Sigmoid colon (tissue), 7 donors: ENCODE measurements at places on chromosomes 12 and 14.

DNA sequence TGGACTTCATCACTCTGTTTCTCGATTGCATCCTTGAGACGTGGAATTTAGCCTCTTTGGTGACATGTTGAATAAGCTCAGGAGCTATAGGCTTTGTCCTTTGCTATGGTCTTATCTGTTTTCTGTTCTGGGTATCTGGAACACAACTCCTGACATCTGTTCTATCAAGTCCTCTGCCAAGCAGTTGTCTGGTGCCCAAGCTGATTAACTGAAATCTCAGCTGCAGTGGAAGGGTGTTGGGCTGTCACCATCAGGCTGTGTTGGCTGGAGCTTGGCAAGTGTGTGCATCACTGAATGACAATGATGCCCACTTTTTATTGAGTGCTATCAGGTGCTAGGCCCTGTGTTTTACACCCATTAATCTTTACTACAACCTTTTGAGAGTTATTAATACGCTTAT, 77.8 kb downstream of the SMOC1 start:
- DNase-seq, result no peak

DNA sequence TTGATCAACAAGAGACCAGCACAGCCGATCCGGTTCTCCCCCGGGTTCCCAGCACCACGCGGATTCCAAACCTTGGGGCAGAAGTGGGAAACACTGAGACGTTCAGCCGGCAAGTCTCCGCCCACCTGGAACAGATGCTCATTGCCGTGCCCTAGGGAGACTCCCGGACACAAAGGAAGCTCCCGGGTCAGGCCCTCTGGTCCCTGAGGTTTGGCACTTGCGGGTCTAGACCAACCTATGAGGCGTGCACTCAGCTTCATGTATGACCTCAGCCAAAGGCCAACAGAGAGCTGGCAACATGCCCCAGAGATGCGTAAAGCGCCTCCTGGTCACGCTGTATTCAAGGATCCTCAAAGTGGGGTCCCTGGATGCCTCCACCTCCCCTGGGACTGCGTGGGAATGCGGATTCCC, 2.5 kb downstream of the RIMBP2 start:
- peak; percentile 56 for DNase-seq

- no peak for DNase-seq
Observed at GRCh38 chr14:44995196-44995595, 33.2 kb downstream of the TOGARAM1 start.

GRCh38 chr14:19947413-19948090, 16.8 kb downstream of the OR4K1 start:
- no peak for DNase-seq

DNA sequence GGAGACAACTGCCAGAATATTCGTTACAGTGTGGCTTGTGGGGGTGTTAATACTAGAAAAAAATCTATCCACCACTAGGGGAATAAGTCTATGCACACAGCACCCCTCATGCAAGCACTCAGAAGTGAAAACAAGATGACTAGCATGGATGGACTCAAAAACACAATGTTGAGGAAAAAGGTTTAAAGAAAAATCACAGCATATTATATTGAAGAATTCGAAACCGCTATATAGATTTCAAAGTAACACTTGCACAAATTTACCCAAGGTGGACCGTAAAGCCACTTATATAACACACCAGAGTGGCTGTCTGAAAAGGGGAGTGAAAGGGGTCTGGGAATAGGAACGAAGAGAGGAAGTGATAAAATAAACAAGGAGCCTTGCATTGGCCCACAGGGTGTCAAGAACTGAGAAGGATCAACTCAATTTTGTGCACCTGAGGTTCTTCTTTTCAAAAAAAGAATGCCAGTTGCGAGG, 544 bp downstream of the ABCD4 start:
- no peak for DNase-seq

DNA sequence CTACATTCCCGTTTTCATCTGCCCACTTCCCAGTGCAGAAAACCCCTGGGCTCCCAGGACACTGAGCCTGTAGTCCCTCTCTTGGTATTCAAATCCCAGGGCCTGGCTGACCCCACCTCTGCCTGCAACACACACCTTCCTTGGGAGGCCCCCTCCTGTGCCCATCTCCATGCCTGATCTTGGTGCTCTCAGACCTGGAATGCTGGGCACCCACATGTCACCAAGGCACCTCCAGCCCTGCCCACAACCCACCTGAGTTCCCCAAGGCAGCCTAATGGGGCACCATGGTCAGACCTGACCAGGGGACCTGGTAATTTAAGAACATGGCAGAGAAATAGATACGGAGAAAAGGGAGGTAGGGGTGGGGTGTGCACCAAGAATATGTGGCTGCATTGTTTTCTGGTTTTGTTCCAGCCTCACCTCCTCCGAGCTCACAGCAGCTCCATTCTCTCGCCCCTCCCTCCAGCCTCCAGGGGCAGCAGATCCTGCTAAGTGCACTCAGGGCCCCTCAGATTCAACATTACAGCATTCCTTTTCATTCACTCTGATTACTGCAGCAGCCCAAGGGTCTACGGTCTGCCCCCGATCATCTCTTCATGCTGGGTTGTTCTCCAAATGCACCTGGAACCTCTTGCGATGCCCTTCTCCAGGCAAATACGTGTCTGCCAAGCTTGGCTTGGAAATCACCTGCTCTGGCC, 9.2 kb upstream of the HSP90AA1 start:
- DNase-seq, result no peak
